ENCODE measurements at places on chromosomes 1 and 21.

DNA sequence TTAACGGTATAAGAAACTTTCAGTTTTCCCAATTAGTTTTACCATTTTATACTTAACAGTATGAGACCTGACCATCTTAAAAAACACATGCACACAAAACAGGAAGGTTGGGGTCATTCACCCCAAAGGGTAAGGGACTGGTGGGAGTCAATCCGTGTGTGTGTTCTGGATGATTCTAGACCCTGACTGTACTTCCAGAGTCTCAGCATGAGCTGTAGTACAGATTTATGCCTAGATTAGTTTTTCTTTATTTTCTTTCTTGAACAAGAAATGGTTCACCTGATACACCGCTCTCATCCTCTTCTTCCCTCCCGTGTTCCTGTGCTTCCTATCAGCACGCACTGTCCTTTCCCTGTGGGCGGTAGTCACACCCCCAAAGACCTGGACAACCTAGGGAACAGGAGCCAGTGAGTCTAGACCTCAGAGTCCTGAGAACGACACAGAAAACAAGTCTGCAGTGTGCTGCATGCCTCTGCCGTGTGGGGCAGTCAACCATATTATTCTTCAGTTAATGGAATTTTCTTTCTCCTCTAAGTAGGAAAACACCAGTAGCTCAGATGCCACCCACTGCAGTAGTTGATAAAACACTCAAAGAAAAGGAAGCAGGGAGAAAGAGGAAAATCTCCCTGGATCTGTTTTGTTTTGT is 38.9 kb upstream of the MRPS6 start:
- no peak for DNase-seq

- DNase-seq = no peak
Observed at GRCh38 chr1:218965821-218966220, 207.9 kb upstream of the LYPLAL1 start.

DNA sequence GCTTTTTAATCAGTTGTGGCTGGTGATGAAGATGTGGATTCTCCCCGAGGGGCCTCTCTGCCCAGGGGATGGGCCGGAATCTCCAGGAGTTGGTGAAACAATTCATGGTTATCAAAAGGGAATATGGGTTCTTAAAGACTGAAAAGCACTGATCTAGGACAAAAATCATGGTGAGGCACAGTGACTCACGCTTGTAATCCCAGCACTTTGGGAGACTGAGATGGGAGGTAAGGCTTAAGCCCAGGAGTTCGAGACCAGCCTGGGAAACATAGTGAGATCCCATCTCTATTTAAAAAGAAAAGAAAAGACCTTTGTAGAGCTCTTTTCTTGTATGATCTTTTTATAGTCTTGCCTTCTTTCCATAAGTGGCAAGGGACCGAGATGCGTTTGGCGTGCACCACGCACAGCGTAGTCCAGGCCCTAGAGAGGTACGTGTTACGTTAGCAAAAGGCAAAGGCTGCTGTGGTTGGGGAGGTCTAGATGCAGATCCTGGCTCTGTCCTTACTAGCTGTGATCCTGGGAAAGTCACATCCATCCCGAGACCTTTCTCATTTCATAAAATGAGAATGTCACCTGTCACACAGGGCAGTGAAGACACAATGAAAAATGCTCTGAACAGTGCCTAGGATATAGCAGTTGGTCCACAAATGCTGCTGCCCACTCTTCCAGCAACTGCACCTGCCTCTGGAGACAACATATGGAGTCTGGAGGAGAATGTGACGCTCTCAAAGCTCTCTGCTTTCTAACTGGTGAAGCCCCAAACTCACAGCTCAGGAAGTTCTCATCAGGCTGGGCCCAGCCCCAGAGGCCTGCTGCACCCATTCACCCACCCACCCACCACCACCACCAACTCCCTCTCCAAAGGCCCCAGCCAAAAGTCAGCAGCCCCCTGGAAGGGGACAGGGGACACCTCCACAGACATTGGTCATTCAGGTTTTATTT is 54.8 kb downstream of the KIF21B start:
- no peak for DNase-seq

DNA sequence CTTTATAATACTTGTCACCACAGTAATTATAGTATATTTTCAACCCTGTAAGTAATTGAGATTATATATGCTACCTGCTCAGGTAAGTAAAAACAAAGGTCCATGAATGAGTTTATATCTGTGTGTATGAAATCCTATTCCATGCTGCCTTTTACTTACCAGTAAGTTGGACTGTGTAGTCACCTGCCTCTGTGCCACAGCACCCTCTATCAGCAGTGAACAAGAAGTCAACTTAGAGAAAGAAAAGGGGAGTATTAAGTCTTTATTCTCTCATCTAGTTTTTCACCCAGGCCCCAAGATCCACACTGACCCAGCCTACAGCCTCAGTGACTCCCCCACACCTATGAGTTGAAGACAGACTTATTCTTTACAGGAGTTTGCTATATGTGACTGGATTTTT is 36.9 kb upstream of the IFI16 start:
- DNase-seq = no peak

DNA sequence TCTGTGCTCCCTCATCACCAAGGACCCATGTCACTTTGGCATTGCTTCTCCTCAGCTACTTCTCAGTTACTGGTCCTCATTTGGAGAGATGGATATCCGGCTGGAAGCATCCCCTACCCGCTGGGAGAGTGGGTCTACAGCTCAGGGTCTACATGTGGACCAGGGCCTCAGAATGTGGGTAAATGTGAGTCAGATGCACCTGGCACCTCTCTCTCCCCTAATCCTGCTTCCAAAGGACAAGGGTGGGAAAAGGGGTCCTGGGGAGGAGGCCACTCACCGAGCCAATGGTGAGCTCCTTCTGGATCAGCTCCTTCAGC is 908 bp downstream of the S100A6 start:
- DNase-seq = no peak

DNA sequence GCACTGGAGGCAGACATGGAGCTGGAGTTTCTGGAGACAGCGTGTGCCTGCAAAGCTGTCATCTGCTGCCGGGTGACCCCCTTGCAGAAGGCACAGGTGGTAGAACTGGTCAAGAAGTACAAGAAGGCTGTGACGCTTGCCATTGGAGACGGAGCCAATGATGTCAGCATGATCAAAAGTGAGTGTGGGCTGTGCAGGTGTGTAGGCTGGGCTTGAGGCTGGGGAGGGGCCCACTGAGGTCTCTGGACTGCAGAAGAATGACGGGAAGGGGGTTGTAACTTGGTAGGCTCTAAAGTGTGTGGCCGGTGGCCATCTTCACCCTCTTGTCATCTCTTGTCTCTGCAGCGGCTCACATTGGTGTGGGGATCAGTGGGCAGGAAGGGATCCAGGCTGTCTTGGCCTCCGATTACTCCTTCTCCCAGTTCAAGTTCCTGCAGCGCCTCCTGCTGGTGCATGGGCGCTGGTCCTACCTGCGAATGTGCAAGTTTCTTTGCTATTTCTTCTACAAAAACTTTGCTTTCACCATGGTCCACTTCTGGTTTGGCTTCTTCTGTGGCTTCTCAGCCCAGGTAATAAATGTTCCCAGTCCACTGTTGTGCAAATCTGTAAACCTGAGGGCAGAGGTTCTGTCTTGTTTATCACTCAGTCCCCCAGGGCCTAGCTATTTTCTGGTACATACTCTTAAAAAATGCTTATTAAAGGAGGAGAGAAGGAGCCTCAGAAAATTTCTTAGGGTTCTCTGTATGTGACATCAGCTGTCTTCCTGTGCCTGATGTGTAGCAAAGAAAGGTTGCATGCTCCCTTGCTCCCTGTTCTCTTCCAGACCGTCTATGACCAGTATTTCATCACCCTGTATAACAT is 19.9 kb downstream of the ATP8B2 start:
- no peak for DNase-seq

DNA sequence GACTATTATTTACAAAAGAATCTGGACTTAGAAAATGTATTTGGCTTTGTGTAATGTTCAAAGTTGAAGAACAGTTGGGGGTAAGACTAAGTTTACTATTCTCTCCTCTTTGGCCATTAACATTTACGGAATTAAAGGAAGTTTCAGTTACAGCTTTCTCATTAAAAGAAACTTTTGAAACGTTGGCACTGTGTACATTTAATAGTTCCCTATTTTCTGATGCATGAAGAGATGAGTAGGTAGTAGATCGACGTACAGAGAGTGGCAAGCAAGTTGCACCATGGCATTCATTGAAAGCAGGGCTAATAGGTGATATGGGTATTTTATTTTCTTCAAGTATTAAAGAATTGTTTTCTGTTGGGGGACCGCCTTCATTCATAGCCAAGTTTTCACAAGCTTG is 3.2 kb downstream of the ASPM start:
- no peak for DNase-seq
